ENCODE measurements at places on chromosomes 12 and 14.

GRCh38 chr14:55238019-55238680 is 33.1 kb upstream of the FBXO34 start:
- no peak for DNase-seq

DNA sequence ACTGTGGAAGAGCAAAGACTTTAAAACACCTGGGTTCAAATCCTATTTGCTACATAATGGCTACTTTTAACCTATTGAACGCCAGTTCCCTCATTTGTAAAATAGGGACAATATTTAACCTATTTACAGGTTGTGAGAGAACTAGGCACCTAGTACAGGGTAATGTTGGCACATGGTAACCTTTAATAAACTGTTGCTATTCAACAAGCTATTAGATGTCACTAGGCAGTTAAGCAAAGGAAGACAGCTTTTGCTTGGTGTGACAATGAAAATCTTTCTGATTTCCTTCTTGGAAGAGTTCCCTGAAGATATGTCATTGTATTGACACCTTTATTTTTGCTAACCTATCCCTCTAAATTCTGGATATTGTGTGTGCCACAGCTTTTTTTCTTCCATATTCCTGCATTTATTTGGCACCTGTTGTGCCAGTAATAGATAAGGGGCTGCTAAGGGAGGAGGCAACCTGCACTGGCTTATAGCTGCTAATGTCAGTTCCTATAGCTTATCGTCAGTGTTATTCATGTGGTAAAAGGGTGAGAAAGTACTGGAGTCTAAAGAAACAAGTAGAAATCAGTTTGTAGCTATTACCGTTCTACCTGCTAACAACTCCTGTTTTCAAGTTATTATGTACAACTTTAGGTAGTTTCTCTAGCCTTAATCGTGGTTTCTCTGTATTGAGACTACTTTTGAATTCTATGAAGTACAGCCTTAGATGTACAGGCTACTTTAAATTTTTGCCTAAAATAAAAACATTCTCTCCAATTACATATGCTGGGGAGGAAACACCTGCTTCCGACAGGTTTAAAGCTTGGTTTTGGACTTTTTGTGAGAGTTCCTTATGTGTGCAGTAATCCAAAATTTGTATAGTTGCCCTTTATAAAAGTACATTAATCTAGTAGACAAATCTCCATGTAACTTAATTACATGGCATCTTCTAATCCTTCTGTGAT is 24.3 kb downstream of the HIF1A start:
- no peak for DNase-seq

GRCh38 chr12:104809706-104810385 is 148.2 kb downstream of the SLC41A2 start:
- DNase-seq: no peak

- DNase-seq: no peak
Observed at GRCh38 chr12:62689042-62689839, 222.6 kb downstream of the MON2 start.

DNA sequence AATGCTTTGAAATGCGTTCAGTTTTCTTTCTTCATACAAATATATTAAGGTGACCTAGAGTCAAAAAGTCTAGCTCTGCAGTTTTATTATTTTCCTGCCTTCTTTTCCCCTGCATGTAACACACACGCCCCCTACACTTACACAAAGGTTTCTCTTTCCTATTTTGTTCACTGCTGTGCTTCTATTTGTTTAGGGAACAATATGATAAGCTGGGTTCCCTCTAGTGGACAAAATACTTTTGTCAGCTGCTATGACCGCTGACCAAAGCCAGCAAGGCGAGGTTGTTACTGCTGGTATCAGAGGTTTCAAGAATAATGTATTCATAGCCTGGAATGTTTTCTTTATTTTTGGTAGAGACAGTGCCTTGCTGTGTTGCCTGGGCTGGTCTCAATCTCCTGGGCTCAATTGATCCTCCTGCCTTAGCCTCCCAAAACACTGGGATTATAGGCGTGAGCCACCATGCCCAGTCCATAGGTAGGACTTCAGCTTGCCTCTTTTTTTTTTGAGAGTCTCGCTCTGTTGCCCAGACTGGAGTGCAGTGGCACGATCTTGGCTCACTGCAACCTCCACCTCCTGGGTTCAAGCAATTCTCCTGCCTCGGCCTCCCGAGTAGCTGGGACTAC is 33.4 kb downstream of the FNTB start:
- no peak for DNase-seq

DNA sequence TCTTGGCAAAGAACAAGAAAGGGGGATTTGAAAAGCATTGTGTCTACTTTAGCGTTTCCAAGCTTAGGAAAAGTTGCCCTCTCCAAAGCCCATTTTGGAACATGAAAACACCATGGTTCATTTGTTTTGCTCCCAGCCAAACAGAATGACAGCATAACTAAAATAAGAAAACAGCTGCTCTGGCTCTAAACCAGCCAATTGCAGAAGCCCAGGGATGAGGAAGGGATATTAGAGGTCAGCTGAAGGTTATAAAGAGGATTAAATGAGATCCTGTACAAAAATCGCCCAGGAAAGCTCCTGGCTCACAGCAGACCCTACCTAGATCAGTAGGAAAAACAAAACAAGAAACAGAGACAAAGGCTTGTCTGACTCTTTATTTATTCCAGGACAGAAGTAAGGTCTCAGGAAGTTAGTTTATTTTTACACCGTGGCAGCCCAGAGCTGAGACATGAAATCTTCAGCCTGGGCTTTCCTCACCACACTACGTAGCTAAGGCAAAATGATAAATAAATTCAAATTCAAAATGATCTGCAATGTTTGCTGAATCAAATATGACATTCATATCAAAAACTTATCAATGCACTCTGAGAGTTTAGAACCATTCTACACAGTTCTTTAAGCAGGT is 25.9 kb downstream of the SPX start:
- no peak for DNase-seq

Data from T-helper 1 cell (primary cell).